ENCODE measurements at places on chromosomes 4 and X.

GRCh38 chrX:39170464-39170863, 369.2 kb downstream of the MID1IP1 start:
- no peak for DNase-seq

DNA sequence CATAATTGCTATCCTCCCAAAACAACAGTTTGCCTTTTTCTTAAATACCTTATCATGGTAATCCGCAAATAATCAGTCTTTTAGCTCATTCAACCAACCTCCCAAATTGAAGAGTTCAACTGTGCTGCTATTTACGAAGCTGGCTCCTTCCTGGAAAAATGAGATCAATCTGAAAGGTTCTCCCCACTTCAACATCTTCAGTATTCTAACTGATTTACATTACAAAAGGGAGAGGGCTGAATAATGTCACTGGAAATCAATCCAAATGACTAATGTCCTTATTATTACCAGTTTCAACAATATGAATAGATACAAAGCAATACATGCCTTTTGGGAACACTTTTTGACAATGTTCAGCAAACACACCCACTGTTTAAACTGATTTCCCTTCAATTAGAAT, 86.2 kb downstream of the WNK3 start:
- DNase-seq = no peak

GRCh38 chr4:152690706-152691651, 11.2 kb upstream of the TMEM154 start:
- peak; percentile 38 for DNase-seq

GRCh38 chrX:140065961-140066662, 100.8 kb upstream of the CXorf66 start:
- DNase-seq = no peak

DNA sequence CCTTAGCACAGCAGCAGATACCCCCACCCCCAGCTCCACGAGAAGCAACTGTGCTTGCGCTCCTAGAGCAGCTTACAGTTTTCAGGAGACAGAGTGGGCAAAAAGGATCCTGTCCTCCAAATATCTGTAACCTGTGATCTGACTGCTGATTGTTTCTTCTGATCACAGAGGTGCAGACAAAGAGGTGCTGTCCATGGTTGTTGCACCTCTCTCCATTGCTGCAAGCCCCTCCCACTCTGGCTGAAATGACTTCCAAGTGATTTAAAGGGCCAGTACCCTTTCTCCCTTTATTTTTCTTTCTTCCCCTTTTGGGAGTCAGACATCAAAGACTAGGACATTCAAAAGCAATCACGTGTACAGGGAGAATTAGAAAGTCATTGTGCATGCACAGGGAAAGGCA, 205.3 kb upstream of the GEMIN8 start:
- no peak for DNase-seq

DNA sequence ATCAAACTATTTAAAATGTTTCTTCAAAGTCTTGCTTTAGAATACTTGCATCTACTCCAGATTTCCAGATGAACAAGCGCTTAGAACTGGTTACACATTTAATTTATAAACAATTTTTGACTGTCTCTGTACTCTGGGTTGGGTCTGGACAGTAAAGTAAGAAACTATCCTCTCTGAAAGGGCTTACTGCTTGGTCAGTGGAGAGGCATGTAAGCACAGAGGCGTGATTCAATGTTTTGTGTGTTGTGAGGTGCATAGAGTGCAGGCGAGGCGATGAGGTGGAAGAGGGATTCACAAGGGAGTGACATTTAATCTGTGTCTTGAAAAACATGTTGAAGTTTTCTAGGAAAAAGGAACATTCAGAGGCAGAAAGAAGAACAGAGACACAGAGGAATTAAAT, 231.4 kb downstream of the VEGFC start:
- DNase-seq = no peak

DNA sequence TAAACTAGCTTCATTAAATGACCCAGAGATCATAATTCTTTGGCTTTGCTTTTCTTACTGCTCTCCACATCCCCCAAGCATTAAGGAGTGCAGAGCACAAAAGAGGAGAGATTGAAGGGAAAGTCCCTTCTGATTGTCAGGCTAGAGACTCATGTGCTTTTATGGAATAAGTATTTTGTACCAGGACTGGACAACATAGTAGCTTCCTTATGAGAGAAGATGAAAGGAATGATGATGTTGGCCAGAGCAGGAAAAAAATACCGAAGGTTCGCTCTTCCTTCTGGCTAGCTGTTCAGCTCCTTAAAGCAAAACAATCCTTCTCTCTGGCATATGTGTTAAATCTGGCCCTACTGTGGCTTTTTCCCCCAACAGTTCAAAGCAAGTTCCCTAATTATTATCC, 53.1 kb downstream of the HOPX start:
- DNase-seq = no peak

- peak; percentile 1 for DNase-seq
Observed at GRCh38 chrX:95893636-95894035, 791.0 kb upstream of the DIAPH2 start.
